Left kidney (tissue), 8 donors: ENCODE measurements at places on chromosomes 11 and 22. TPM values are rescaled to one million over a fixed set of nuclear protein-coding genes. Genes with fewer than 3 reads are reported as not detected.

ASRGL1 gene
- polyA plus RNA-seq = 60.7 TPM

PDE3B gene
- 10.5 TPM for polyA plus RNA-seq

TOLLIP gene
- polyA plus RNA-seq = 28.7 TPM

MN1 gene
- 11.7 TPM for polyA plus RNA-seq

OR5A1 gene
- polyA plus RNA-seq = 0.03 TPM

LMO2 gene
- 28.6 TPM for polyA plus RNA-seq

BSCL2 gene
- polyA plus RNA-seq = 68.3 TPM

GLB1L3 gene
- polyA plus RNA-seq = 1.9 TPM

PATE2 gene
- polyA plus RNA-seq = 0.25 TPM

ACCS gene
- polyA plus RNA-seq = 48.0 TPM

TMEM25 gene
- polyA plus RNA-seq = 26.8 TPM

KIF18A gene
- polyA plus RNA-seq = 17.8 TPM

HPX gene
- polyA plus RNA-seq = 4.8 TPM

OR8G5 gene
- polyA plus RNA-seq = not detected

RAG2 gene
- 0.52 TPM for polyA plus RNA-seq

ADAMTS15 gene
- 54.1 TPM for polyA plus RNA-seq

TNNT3 gene
- 8.2 TPM for polyA plus RNA-seq

KRTAP5-7 gene
- 0.25 TPM for polyA plus RNA-seq

MRGPRF gene
- polyA plus RNA-seq = 18.9 TPM

SPDYC gene
- not detected for polyA plus RNA-seq

HBB gene
- polyA plus RNA-seq = 98.9 TPM

IGSF9B gene
- polyA plus RNA-seq = 8.3 TPM

USH1C gene
- 81.8 TPM for polyA plus RNA-seq

OR2AG1 gene
- polyA plus RNA-seq = 0.10 TPM

DNAJB7 gene
- polyA plus RNA-seq = 1.0 TPM

MLC1 gene
- polyA plus RNA-seq = 0.88 TPM

PVALB gene
- polyA plus RNA-seq = 5.9 TPM

APOBEC3H gene
- 0.23 TPM for polyA plus RNA-seq

SLC22A8 gene
- polyA plus RNA-seq = 51.0 TPM

DCDC1 gene
- polyA plus RNA-seq = 6.9 TPM

OR52I2 gene
- 0.03 TPM for polyA plus RNA-seq

CHRM1 gene
- polyA plus RNA-seq = not detected

IL17RA gene
- polyA plus RNA-seq = 5.2 TPM

AIFM3 gene
- 0.68 TPM for polyA plus RNA-seq

IL18BP gene
- 16.8 TPM for polyA plus RNA-seq

BEST1 gene
- polyA plus RNA-seq = 4.1 TPM

FBLN1 gene
- 98.3 TPM for polyA plus RNA-seq
